MV-4-11 (cell line): ENCODE measurements at places on chromosomes 6 and 20.

GRCh38 chr6:105900125-105900937 is 185.8 kb upstream of the PRDM1 start:
- DNase-seq: peak; percentile 49

- no peak for DNase-seq
These were observed 53.5 kb upstream of the BMP6 start for GRCh38 chr6:7672066-7673062.

GRCh38 chr20:56348746-56349145 is 10.0 kb upstream of the FAM210B start:
- peak; percentile 7 for DNase-seq

GRCh38 chr6:131067521-131067920 is 4.5 kb upstream of the EPB41L2 start:
- DNase-seq: no peak

DNA sequence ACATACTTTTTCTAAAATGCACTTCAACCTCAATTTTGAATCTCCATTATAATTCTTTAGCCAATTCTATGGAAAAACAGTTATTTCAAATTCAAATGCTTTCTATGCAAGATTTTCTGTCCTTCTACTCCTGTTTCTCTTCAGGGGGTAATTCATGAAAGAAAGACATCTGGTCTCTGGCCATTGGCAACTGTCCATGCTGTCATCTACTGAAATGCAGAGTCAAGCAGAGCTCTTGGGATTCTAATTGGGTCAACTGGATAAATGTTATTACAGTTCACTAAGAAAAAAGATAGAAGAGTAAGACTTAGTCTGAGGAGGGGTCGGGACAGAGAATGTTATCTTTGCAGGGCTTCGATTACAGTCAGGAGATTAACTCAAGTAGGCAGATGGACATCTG is 22.0 kb upstream of the BMP5 start:
- no peak for DNase-seq

- DNase-seq: no peak
These were observed 216.4 kb downstream of the UNC5CL start for GRCh38 chr6:40822619-40823018.

GRCh38 chr6:36912586-36912985 is 26.8 kb downstream of the C6orf89 start:
- peak; percentile 29 for DNase-seq

- no peak for DNase-seq
These were observed 261.2 kb downstream of the PHACTR1 start for GRCh38 chr6:12977806-12978205.

DNA sequence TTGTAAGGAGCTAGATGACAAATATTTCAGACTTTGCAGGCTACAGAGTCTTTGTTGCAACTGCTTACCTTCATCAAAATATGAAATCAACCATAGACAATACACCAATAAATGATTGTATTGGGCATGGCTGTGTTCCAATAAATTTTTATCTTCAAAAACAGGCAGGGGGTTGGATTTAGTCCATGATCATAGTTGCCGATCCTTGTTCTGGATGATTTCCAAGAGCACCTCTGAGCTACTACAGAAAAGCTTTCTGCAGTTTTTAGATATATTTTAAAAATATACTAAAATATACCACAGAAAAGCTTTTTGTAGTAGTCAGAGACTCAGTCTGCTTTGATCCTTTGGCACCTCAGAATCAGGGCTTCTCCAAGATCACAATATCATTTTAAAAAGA is 145.0 kb downstream of the HTR1B start:
- DNase-seq: no peak

GRCh38 chr20:50366270-50367103 is 143.7 kb upstream of the PTPN1 start:
- no peak for DNase-seq

DNA sequence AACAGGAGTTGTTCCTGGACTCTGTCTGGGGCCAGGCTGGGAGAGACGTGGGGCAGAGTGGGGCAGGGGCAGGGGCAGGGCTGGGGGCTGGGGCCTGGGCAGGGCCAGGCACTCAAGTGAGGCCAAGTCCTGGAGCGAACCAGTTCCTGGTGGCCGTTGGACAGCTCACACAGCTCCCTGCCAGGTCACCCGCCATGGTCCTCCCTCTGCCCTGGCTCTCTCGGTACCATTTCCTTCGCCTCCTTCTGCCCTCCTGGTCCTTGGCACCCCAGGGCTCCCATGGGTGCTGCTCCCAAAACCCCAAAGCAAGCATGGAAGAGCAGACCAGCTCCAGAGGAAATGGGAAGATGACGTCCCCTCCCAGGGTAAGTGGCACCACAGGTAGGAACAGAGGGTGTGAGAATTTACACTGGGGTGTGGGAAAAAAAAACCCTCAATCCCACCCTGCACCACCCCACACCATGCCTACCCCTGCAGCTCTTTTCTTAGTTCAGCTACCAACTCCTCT is at the start of gene MCCD1:
MCCD1 (plus strand) TSS at position 142 of the 508 bp plus-strand sequence; CDS start at position 195, 53 bp downstream.
- no peak for DNase-seq

DNA sequence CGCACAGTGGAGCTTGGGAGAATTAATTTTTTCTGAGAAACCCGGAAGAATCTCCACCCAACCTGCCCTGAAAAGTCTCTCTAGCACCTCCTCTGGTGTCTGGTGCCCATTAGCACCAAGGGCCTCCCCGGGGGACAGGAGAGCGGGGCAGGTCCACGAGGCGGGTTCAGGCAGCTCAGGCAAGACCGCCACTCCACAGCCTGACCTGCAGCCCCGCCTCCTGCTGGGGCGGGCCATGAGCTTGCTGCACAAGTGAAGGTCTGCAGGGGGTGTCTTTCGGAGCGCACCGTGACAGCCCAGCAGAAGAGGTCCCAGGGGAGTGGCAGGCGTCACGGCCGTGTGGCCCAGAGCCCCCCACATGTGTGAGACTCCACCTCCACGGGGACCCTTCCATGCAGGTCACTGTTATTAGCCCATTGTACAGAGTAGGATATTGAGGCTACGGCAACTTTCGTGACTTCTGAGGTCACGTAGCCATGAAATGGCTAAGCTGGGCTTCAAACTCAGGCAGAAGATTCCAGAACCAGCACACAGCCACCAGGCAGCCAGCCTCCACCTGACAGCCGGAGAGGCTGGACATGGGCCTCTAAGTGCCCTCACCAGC is 63.9 kb upstream of the SLCO4A1 start:
- DNase-seq: no peak

DNA sequence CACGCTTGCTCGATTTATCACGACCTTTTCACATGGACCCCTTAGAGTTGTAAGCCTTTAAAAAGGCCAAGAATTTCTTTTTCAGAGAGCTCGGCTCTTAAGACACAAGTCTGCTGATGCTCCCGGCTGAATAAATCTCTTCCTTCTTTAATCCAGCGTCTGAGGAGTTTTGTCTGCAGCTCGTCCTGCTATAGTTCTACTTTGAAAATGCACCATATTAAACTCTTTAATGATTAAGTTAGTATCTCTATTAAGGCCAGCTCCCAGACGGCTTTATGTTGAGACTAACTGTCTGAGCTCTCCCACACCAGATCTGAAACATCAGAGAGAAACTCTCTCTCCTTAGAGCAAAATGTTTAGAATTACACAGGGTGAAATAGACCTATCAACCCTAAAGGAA is 18.0 kb upstream of the GSTA3 start:
- DNase-seq: no peak

GRCh38 chr6:75204217-75204958 is 1.5 kb downstream of the COL12A1 start:
- DNase-seq: peak; percentile 43

DNA sequence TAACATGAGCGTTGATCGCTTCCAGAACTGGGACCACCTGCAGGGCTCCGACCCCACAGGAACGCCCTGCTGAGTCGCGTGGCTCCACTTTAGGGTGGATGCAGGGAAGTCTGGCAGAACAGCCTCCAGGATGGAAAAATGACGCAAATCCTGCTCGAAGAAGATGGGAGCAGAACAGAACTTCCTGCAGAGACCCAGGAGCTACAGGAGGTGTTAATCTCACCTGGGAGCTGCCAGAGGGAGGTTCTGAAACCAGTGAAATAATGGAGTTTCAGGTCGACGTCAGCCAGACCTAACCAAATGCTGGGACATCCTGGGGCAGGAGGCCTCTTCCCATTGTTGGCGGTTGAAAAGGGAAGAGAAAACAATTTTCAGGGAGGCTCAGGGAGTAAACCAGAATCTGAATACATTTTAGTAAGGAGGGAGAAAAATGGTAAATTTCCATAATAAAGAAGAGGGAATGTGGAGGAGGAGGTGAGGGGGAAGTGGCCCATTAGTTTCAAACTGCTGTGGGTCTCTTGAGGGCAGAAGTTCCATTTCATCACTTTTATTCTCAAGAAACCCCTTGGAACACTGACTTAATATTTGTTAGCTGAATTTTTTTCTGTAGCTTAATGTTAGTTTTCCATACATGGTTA is 558.4 kb upstream of the CDH4 start:
- DNase-seq: no peak

DNA sequence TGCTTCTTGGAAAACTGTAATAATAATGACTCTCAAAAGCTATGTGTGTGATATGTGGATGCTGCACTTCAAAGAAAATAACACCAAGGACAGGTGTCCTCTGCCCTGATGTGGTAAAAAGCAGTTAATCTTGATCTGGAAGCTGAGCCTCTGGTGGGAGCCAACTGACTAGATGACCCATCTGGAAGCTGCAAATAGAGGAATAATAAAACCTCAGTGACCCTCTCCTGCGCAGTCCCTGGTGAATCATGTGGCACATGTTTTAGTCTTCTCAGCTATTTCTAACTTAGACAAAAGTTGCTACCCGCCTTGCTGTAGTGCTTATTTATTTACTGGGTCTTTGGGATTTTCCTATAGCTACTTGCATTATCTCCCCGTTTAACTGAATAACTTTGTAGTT is 47.3 kb downstream of the TP53INP2 start:
- no peak for DNase-seq

DNA sequence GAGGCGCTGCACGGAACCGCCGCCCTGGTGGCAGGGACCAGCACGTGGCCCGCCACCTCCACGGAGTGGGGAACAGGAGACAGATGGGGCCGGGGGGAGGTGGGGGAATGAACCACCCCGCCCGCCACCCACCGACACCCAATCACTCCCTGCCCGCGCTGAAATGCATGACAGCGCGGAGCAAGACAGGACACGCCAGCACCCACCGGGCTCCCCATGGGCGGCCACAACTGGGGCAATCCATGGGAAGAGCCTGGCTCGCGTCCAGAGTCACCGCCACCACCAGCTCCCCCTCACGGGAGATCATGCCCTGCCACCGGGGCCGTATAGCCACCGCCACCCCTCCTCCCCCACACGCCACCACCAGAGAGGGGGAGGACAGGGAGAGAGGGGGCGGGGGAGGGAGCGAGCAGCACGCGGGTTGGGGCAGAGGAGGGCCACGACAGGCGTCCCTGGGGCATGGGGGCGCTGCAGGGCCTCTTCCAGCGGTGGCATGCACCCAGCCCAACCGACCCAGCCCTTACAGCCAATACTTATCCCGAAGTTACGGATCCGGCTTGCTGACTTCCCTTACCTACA is 744.3 kb upstream of the DEFB115 start:
- no peak for DNase-seq

DNA sequence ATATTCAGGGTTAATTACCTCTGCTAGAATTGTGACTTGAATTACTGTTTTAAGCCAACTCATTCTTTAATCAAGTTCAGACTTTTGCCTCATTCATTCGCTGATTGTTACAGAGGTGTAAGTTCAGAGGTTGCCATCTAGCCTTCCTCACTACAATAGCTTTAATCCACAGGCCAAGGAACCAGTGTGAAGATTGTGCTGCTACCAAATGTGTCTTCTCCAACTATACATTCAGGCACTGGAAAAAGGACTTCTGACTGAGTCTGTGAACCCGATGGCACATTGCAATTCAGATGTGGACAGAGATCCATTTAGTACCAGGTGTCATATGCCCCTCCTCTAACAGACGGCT is 111.2 kb upstream of the ADGRF1 start:
- peak; percentile 51 for DNase-seq

DNA sequence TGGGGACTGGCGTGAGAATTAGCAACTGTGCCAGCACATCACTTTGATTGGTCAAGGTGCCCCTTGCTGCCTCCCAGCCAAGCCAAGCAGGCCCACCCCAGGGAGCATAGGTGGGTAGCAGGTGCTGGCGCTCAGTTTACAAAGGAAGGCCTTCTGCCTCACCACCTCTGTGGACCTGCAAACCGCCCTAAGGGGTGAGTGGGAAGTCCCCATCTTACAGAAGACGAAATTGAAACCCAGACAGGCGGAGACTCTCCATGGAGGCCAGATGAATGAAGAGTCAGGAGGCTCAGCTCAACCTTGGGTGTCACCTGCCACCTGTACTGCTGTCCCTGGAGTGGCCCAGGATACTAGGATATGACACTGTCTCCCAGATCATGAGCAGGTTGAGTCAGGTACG is 21.5 kb upstream of the MAS1L start:
- no peak for DNase-seq

GRCh38 chr6:87767478-87767877 is 65.4 kb upstream of the AKIRIN2 start:
- peak; percentile 58 for DNase-seq

DNA sequence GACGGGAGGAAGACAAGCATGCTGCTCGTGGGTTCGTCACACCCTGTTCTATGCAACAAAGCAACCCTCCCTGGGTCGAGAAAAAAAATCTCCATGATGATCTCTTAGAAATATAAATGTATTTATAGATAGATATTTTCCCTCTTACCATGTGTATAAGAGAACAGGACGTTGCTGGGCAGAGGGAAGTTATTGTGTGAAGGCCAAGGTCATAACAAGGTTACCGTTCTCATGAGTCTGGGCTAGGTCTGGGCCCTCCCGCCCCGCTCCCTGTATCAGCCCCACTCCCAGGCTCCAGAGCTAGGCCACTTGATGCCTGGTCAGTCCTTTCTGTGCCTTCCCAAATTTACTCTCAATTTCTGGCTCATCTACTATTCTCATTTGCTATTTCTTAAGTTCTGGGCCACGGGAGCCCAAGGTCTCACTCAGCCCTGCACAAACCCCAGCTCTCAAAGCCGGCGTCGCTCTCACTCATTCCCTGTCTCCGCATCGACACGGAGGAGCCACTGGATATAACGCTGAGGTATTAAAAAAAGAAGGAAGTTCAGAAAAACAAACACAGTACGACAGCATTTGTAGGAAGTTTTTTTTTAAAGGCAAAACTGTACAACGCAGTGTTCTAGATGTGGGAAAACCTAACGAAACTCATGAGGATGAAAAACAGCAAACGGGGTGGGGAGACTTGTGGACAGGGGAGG is 96.8 kb downstream of the PSMG4 start:
- peak; percentile 40 for DNase-seq

GRCh38 chr20:57829336-57829735 is 119.5 kb upstream of the PMEPA1 start:
- no peak for DNase-seq
